IMR-90 (cell line): ENCODE measurements at places on chromosomes 16 and 17. TPM values are rescaled to one million over a fixed set of nuclear protein-coding genes. Genes with fewer than 3 reads are reported as not detected.

DNA sequence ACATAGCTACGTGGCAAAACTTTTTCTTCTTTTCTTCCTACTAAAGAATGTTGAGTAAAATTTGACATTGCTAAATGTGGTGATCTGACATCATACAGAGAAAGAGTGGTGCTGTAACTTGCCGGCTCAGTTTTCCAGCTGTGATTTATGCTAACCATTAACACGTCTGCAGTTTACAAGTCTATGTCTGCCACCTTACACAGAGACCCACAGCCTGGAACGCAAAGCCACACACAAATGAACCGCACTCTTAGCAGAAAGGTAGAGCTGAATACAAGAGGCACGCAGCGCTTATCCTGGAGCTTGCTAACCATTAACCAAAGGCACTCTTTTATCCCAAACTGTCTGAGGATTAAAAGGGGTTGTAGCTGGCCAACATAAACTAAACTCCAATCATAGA, 31.9 kb downstream of the CACNG1 start:
- peaks cover 11% of the 10 kb centered on the region for H3K36me3 ChIP-seq
- no peak for DNase-seq
- no peak overlapping the region for H3K4me3 ChIP-seq
- H3K27ac ChIP-seq = no peak overlapping the region
- no peaks in the 10 kb centered on the region for H3K4me1 ChIP-seq

GRCh38 chr17:31580316-31580705, 188.8 kb downstream of the RAB11FIP4 start:
- H3K4me3 ChIP-seq = no peak overlapping the region
- no peaks in the 10 kb centered on the region for H3K27me3 ChIP-seq
- H3K4me1 ChIP-seq = peaks cover 31% of the 10 kb centered on the region
- H3K36me3 ChIP-seq = peaks cover 6% of the 10 kb centered on the region; the same call in 1 of the 2 replicates
- DNase-seq = no peak

GRCh38 chr16:85984947-85985451, 86.0 kb downstream of the IRF8 start:
- no peaks in the 10 kb centered on the region for H3K36me3 ChIP-seq
- DNase-seq = no peak
- peaks cover 82% of the 10 kb centered on the region for H3K27me3 ChIP-seq
- H3K27ac ChIP-seq = no peak overlapping the region
- no peak overlapping the region for H3K4me3 ChIP-seq

DNA sequence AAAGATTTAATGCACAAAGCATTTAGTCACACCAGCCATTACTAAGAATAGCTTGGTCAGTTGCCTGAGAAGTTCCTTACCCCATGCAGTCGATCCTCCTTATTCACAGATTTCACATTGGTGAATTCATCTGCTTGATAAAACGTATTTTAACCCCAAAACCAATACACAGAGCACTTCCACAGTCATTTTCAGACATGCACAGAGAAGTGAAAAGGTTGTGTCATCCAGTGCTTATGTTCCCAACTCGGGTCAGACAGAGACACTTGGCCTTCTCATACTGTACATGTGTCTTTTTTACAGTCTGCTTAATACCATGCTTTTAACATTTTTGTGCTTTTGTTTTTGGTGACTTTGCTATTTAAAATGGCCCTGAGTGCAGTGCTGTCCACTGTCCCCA, 219.7 kb downstream of the SPECC1 start:
- no peak overlapping the region for H3K4me3 ChIP-seq
- no peak overlapping the region for H3K27ac ChIP-seq
- peak; percentile 18 for DNase-seq
- H3K27me3 ChIP-seq = no peaks in the 10 kb centered on the region

GRCh38 chr17:43338886-43339516, 59.8 kb upstream of the ARL4D start:
- H3K36me3 ChIP-seq = no peaks in the 10 kb centered on the region
- H3K4me3 ChIP-seq = no peak overlapping the region
- H3K4me1 ChIP-seq = peaks cover 9% of the 10 kb centered on the region
- DNase-seq = no peak
- H3K27me3 ChIP-seq = no peaks in the 10 kb centered on the region
- H3K27ac ChIP-seq = no peak overlapping the region

GRCh38 chr16:47037396-47037745, 63.9 kb upstream of the DNAJA2 start:
- H3K4me1 ChIP-seq = no peaks in the 10 kb centered on the region
- H3K27me3 ChIP-seq = peaks cover 4% of the 10 kb centered on the region
- peak overlapping the region; percentile 74 for H3K4me3 ChIP-seq
- no peaks in the 10 kb centered on the region for H3K36me3 ChIP-seq
- no peak overlapping the region for H3K27ac ChIP-seq

- no peaks in the 10 kb centered on the region for H3K27me3 ChIP-seq
- no peak for DNase-seq
- H3K27ac ChIP-seq = no peak overlapping the region
- no peak overlapping the region for H3K4me3 ChIP-seq
These were observed 364.4 kb downstream of the SEC14L1 start for GRCh38 chr17:77505181-77505639.

DNA sequence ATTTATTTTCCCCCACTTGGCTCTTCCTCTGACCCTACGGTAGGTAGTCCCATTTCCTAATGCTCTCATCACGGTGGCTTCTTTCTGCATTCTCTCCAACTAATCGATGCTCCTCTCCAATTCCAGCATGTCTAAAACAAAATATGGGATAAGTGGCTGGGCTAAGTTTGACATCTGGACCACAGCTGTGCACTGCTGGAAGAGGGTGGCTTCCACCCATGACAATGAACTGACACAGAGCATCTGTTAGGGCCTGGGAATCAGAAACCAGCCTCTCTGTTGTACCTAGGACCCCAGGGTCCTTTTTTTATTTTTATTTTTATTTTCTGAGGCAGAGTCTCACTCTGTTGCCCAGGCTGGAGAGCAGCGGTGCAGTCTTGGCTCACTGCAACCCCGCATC, 29.0 kb upstream of the SLC39A11 start:
- H3K27me3 ChIP-seq = peaks cover 2% of the 10 kb centered on the region
- H3K4me3 ChIP-seq = no peak overlapping the region
- no peak for DNase-seq

- H3K36me3 ChIP-seq = peaks cover 9% of the 10 kb centered on the region; the same call in 1 of the 2 replicates
- no peak overlapping the region for H3K27ac ChIP-seq
- H3K4me1 ChIP-seq = peaks cover 8% of the 10 kb centered on the region
These were observed 30.5 kb downstream of the UBE2O start for GRCh38 chr17:76422406-76422805.

- H3K27ac ChIP-seq = no peak overlapping the region
- H3K36me3 ChIP-seq = peaks cover 2% of the 10 kb centered on the region
- no peak for DNase-seq
- H3K27me3 ChIP-seq = no peaks in the 10 kb centered on the region
- H3K4me3 ChIP-seq = no peak overlapping the region
- H3K4me1 ChIP-seq = peaks cover 5% of the 10 kb centered on the region
These were observed 58.3 kb downstream of the SIAH1 start for GRCh38 chr16:48326915-48327314.

DNA sequence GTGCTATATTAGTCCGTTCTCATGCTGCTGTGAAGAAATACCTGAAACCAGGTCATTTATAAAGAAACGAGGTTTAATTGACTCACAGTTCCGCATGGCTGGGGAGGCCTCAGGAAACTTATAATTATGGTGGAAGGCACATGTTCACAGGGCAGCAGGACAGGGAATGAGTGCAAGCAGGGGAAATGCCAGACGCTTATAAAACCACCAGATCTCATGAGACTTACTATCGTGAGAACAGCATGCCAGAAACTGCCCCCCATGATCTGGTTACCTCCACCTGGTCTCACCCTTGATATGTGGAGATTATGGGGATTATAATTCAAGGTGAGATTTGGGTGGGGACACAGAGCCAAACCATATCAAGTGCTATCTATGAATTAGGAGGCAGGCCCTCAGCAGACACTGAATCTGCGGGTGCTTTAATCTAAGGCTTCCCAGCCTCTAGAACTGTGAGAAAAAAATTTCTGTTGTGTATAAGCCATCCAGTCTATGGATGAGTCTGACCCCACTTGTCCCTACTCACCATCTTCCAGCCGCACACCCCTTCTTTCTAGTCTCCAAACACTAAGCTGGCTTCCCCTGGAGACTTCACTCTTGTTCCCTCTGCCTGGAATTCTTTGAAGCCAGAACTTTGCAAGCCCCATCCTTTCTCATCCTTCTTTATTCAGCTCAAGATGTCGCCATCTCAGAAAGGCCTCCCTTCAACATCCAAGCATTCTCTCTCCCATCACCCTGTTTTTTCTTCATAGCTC, 772 bp upstream of the NUP93 start:
- no peaks in the 10 kb centered on the region for H3K27me3 ChIP-seq
- peak overlapping the region; percentile 65 for H3K27ac ChIP-seq
- no peaks in the 10 kb centered on the region for H3K36me3 ChIP-seq
- H3K4me3 ChIP-seq = peak overlapping the region; percentile 50
- no peak for DNase-seq

DNA sequence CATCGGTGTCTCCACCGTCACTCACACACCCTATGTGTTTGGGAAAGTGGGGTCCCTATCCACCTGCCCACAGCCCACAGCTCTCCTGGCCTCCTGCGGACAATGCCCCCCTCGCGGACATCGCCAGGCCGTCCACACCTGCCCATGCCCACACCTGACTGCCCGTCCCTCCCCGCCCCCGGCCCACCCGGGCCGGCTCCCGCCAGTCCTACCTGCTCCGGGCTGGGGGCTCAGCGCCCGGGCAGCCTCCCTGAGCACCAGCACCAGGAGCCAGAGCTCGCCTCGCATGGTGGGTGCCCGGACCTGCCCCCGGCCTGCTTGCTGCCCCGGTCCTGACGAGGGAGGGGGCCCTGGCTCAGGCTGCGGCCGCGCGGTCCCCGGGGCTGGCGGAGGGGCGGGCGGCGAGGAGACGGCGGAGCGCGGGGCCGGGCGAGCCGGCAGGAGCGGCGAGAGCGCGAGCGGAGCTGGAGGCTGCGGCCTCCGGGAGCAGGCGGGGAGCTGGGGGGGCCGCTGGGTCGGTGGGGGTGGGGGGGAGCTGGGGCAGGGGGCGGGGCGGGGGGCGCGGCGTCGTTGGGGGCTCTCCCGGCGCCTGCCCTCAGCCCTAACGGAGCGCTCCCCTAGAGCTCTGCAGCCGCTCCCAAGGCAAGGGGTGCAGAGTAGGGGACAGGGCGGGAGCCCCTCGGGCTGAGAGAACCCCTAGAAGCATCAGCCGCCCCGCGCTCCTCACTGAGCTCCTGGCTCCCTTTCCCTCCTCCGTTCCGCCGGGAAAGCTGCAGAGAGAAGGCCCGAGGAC, at the start of gene PLXDC1:
Gene PLXDC1 (minus strand): TSS at position 488 of the 793 bp plus-strand sequence. CDS start 200 bp downstream, at position 288.
- H3K36me3 ChIP-seq = no peaks in the 10 kb centered on the region
- H3K4me1 ChIP-seq = no peaks in the 10 kb centered on the region; the same call in 1 of the 2 replicates
- H3K4me3 ChIP-seq = peak within 1 kb of the TSS; percentile 42
- DNase-seq = no peak
- peaks cover 20% of the 10 kb centered on the region for H3K27me3 ChIP-seq

DNA sequence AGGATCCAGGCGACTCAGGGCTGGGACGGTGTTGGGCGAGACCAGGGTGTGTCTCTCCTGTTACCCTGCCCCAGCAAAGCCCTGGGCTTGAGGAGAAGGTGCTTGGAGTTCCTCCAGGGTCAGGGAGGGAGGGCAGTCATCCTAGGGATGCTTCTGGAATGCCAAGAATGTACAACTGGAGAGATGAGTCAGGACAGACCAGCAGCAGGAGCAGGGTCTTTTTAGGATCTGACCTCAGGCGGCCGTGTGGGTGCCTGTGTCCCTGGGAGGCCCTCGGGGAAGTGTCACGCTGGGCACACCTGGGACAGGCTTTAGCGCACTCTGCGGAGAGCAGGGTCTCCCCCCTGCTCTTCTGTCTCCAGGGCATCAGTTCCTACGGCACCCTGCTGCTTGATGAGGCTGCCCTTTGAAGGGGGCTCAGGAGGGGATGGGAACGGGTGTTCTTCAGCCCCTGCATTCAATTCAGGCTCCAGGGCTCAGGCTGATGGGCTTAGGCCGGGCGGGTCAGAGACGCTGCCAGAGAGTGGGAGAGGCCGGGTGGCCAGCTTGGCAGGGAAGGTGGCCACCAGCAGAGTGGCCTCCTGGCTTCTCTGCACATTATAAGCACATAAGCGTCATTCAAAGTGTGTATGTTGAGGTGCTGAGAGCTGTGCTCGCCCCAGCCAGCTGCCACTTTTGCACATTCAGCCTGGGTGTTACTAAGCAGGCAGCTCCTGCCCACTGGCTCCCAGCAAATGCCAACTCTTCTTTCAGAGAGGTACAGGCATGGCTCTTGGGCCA, 8.4 kb upstream of the MTSS2 start:
- DNase-seq = peak; percentile 78
- no peak overlapping the region for H3K4me3 ChIP-seq
- peaks cover 49% of the 10 kb centered on the region for H3K4me1 ChIP-seq
- H3K27me3 ChIP-seq = no peaks in the 10 kb centered on the region
- peak overlapping the region; percentile 87 for H3K27ac ChIP-seq

GRCh38 chr16:4220358-4220757, 21.5 kb downstream of the SRL start:
- no peak overlapping the region for H3K4me3 ChIP-seq
- no peak overlapping the region for H3K27ac ChIP-seq
- peaks cover 5% of the 10 kb centered on the region; the same call in 1 of the 2 replicates for H3K4me1 ChIP-seq
- DNase-seq = no peak

DNA sequence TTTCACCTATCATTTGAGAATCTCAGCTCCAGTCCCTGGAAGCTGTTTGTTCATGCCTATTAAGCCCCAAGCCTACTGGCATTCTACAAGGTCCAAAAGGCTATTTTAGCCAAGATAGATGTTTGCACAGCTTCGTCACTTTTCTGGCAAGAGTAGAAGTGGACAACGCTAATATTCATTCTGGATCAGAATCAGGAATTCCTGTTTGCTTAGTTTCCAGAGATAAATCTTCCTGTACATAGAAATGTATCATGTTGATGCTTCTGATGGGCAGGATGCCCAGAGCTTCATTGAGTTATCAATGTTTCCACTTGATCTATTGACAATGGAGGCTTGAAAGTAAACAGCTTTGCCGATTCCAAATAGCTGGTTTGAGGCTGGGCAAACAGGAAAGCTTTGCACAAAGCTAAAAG, 260.7 kb upstream of the CA10 start:
- H3K36me3 ChIP-seq = no peaks in the 10 kb centered on the region
- H3K4me1 ChIP-seq = no peaks in the 10 kb centered on the region
- no peak overlapping the region for H3K27ac ChIP-seq
- DNase-seq = no peak

- H3K27me3 ChIP-seq = no peaks in the 10 kb centered on the region
- no peak for DNase-seq
- peaks cover 37% of the 10 kb centered on the region for H3K36me3 ChIP-seq
- H3K4me1 ChIP-seq = peaks cover 2% of the 10 kb centered on the region
These were observed 1.6 kb downstream of the ACTG1 start for GRCh38 chr17:81510785-81511553.

TBC1D28 gene
- total RNA-seq = not detected in 2 replicates

LPO gene
- total RNA-seq = not detected in 2 replicates

MEOX1 gene
- total RNA-seq = 0.72 and 0.83 TPM in 2 replicates

TEKT1 gene
- total RNA-seq = not detected in 2 replicates

CES5A gene
- not detected in 2 replicates for total RNA-seq
